ENCODE measurements at places on chromosomes 6 and 20.

DNA sequence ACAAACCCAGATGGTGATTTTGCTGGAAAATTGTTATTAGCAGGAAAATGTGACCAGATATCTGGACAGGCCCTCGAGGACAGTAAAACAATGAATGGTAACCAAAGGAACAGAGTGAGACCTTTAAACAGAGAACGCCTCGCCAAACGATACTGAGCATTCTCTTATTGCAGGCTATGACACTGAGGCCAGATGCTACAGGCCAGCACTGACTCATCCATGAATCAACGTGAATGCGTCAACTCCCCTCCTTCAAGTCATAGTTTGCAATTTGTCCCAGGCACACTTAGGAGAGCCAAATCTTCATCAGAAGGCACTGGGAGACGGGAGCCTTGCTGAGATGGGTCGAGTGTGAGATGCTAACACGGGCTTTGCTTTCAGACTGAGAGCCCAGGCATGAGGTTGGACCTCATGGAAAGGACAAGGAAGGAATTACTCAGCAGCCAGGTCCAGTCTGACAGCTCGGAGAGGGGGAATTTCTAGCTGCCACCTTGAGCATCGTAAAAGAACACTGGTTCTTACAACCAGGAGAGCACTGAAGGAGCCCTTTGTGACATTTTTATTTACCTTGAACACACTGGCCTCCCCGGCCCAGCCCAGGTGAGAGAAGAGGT lies 60.7 kb downstream of the BMP7 start:
- DNase-seq: no peak

- no peak for DNase-seq
Measured at GRCh38 chr6:30029588-30029987, 31.5 kb upstream of the POLR1H start.

DNA sequence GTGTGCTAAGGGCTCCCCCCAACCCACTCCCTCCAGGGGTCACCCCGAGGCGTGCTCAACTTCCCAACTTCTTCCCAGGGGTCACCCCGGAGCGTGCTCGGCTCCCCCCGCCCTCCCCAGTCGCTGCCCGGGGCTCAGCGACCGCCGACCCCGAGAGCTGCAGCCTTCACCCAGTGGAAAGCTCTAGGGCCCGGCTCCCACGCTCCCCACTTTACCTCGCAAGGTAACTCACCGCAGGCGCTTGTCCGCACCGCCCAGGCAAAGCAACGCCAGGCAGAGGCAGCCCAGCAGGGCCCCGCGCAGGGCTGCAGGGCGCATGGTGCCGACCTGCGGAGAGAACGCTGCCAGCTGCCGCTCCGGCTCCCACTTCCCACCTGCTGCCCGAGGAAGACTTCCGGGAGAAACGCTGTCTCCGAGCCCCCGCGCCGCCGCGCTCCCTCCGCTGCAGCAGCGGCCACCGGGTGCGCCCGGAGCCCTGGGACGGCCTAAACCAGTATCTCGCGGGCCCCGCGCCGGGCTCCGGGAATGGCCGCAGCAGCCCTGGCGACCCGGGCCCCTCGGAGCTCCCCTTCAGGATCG lies 396 bp downstream of the RNASET2 start:
- no peak for DNase-seq

DNA sequence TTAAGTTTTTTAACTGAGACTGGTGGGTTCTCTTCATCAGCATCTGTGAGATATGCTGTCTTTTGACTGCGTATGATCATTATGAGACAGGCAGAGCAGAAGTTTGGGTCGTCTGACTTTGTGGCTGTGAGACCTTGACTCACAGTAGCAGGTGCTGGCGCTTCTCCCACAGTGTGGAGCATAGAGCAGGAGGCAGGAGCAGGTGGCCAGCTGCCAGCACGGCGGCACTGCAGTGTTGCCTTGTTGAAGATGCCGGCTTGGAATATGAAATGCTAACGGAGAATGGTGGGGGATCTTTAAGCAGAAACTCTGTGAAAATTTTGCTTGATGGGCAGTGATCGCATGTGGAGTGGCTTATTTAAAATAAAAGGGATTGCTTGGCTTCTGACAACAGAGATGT lies 105.0 kb downstream of the TIAM2 start:
- DNase-seq: no peak

DNA sequence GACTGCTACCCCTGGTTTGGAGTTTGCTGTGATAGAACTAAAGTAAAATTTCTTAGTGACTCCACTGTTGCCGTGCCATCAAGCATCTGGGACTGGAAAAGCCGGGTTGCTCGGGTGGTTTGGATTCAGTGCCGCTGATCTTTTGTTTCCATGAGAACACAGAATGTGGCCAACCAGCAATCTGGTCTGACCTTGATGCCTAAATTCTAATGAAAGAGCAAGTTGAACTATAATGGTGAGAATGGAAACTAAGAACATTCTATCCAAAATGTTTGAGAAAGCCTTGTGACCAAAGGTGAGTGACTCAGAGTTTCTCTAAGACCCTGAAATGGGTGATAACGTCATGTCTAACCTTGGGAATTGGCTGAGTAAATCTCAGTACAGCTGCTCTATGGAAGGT lies 9.9 kb upstream of the PI16 start:
- DNase-seq: no peak

DNA sequence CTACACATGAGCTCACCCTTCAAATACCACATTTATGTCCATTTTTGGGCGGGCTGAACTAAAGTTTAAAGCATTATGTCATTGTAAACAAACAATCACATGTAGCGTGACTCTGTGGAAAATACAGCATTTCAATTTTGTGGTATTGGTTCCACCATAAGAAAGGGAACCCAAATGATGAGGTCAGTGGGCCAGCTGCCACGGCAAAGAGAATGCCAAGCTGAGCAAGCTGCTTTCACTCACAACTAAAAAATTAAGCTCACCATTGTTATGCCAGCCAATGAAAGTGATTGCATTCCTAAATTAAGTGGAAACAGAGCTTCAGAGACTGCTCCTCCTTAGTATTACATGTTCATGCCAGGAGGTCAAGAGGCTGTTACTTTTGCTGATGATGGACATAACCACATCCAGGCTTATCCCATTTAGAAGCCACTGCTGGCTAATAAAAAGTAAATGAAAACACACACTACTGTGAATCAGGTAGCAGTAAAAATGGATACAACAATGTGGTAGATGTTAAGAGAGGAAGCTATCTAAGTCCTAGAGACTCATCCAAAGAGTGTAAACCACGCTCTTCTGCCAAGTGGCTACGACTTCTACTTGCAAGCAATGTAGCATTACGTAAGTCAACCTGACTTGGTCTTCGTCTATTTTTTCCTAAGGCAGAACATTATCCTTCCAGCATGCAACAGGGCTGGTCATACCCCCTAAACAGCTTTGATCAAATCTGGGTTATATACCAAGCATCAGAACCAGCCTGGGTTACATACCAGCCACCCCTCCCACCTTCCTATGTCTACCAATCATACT lies 164.8 kb downstream of the BACH2 start:
- no peak for DNase-seq

GRCh38 chr6:45737331-45738056 lies 278.2 kb downstream of the CLIC5 start:
- DNase-seq: peak; percentile 39

DNA sequence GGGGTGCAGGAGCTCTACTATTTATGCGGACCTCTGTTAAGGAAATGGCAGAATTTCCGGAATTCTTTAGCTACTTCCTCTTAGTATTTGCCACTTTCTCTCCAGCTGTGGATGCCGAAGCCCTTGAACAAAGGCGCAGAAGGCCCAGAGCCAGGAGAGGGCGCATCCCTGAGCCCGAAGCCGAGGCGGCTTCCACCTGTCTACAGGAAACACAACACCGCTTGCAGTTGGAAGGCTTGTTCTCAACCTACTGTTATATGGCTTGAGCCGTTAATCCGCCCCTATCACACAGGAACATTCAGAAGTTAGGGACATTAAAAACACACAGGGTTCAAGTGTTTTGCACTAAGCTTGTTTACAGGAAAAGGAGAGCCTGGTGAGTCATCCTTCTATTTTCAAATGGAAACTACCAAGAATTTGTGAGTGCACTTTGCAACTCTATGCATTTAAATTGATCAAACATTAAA lies 417.1 kb downstream of the BCKDHB start:
- DNase-seq: no peak

DNA sequence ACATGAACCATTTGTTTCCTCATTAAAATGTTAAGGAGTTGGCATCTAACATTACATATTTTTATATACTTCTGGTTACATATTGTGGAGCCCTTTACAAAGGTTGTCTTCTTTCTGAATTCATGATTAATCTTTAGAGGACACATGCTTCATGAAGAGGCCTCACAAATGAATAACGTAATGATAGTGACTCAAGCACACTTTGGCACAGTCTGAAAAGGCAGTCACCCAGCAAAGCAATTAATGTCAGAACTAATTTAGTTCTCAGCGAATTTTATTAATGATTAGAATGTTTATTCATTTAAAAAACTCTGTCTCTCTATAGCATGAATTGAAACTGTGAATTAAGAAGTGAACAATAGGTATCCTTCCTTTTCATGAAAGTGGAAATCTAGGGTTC lies 854.2 kb downstream of the PHF3 start:
- DNase-seq: no peak

DNA sequence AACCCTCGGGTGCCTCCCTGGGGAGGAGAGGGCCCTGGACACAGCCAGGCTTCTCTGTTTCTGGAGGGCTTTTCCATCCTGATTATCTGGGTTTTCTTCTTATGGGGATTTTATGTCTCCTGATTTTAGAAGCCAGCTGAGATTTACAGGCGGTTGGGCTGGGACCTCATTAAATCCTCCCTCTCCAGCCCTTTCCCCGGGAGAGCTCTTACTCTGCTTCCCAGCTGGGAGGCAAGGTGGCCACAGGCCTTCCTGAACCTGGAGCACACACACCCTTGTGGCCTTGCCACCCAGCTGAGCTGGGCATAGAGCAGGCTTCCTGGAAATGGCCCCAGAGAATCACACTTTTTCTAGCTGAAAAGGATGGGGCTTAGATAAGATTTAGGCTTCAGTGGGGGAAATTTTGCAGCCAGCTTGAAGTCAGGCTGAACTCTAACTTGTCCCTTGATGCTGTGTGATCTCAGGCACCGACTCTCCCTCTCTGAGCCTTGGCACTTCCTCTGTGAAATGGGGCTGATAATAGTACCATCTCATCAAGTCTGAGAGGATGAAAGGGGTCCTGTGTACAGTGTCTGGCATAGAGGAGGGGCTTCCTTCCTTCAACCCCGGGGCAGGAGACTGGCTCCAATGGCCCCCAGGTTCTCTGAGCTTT lies 16.6 kb downstream of the VSTM2L start:
- DNase-seq: no peak

GRCh38 chr6:6972456-6972855 lies 135.3 kb upstream of the RREB1 start:
- no peak for DNase-seq

DNA sequence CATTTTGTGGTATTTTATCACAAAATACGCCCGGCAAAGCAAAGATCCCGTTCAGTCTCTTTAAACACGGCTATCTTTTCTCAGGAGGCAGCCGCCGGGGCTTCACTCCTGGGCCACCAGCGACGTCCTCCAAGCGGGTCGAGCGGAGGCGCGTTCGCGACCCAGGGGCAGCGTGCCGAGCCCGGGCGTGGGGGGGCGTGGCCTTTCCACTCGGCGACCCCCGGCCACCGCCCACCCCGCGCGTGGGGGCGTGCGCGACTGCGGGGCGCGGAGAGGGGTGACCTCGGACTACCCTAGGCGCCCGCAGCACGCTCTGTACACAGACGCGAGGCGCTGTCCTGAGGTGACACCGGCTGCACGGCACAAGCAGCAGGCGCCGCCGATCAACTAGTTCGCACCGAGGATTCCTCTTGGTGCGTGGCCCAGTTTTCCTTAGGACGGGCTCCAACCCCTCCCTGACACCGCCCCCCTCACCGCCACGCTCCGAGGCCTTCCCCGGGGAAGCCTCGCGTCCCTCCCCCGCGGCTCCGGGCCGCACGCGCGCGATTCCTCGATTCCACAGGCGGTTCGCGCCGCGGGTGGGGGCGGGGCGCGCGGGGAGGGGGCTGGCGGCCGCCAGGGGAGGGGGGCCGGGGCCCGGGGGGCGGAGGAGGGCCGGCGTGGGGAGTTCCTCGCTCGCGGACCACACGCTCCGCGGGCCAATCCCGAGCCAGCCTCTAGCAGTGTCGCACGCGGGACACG lies 1.1 kb upstream of the JARID2 start:
- DNase-seq: peak; percentile 74

- DNase-seq: no peak
Measured at GRCh38 chr20:48295966-48296421, 510.7 kb upstream of the SULF2 start.

DNA sequence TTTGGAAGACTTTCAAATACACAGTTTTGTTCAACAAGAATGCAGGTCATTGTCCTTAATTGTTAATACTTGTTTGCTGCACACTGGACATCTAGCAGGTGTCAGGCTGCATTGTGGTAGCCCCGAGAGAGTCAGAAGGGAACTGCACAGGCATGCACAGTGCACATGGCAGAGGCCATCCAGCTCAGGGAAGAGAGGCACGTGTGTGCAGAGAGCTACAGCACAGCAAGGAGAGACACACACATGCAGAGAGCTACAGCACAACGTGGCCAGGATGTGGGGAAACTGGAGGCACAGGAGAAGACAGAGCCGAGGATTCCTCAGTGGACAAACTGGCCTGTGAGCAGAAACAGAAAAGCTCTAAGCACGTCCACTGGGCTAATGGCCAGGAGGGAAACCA lies 272.0 kb downstream of the SMOC2 start:
- no peak for DNase-seq

DNA sequence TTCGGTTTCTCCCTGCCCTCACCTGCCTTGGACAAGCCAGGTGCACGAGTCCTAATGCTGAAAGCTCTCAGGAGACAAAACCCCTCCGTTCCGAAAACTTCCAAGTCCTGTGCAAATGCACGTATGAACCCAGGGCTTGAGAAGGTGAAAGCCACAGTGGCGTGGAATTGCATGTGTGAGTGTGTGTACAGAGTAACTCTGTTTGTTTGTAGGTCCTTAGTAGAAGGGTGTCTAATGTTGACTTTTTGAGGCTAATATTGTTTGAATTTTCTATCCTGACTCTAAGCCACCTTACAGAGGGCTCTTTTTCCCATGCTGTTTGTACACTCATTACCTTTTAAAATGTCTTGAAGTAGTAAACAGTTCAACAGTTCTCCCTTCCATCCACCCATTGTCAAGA lies 129.1 kb downstream of the FOXA2 start:
- no peak for DNase-seq

DNA sequence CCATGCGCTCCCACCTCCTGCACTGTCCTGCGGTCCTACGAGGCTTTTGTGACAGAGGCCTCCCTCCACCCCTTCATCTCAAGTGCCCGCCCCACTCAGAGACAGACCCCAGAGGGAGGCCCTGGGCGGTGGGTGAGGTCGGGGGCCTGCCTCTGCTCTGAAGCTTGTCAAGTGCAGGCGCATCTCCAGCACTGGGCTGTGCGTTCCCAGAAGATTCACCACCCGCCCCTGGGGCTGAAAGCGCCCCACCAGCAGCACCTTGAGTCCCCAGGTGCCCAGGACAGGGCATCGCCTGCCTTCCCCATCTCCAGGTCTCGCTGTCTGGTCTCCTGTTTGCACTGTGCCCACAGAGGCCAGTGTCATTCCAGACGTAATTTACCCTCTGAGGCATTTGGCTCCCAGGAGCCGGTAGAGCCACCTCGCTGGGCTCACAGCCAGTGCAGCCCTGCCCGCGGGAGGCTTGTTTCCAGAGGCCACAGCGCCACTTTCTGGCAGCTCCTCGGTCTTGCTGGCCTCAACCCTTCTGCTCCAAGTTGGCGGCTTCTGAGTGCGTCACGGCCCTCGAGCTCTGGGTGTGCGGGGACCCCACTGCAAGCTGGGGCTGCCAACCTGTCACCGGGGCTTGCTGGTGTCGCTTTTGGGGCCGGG lies 191.1 kb downstream of the TAF4 start:
- no peak for DNase-seq

Data from GM13977 (cell line).